Activated CD8-positive, alpha-beta memory T cell treated with anti-CD3 and anti-CD28 coated beads for 4 hours (primary cell): ENCODE measurements at places on chromosomes 5 and 9.

DNA sequence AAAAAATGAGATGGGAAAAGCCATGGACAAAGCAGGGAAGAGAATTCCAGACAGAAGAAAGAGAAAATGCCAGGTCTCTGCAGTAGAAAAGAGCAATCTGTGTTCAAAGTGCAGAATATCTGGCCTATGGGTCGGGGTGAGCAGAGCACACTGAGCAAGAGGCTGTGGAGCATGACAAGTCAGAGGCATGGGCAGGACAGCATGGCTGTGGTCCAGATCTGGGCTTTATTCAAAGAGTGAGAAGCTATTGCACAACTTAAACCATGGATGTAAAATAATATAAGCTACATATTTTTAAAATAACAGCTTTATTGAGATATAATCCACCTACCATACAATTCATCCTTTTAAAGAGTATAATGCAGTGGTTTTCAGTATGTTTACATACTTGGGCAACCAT lies 133.1 kb upstream of the SPDL1 start:
- DNase-seq, result no peak

DNA sequence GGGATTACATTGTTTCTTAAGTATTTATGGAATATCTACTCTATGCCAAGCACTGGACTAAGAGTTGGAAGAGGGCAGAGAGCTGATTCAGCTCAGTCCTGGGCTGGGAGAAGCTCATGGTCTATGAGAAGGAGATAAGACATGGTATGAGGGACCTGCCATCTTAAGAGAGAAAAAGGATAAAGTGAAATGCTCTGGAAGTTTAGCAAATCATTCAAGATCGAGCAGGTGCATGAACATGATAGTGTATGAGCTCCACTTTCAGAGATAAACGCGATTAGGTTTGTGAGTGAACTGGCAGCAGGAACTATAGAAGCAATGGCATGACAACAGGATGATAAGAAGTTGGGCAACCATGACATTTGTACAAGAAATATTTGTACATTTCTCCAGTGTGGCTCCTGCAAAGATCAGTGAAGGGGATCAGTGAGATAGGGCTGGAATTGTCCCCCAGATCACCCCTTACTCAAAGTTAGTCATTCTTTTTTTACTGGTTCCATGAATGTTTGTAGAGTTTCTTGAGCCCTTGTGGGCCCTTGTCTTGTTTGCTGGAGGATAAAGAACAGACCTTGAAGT lies 26.6 kb upstream of the CCDC180 start:
- no peak for DNase-seq

DNA sequence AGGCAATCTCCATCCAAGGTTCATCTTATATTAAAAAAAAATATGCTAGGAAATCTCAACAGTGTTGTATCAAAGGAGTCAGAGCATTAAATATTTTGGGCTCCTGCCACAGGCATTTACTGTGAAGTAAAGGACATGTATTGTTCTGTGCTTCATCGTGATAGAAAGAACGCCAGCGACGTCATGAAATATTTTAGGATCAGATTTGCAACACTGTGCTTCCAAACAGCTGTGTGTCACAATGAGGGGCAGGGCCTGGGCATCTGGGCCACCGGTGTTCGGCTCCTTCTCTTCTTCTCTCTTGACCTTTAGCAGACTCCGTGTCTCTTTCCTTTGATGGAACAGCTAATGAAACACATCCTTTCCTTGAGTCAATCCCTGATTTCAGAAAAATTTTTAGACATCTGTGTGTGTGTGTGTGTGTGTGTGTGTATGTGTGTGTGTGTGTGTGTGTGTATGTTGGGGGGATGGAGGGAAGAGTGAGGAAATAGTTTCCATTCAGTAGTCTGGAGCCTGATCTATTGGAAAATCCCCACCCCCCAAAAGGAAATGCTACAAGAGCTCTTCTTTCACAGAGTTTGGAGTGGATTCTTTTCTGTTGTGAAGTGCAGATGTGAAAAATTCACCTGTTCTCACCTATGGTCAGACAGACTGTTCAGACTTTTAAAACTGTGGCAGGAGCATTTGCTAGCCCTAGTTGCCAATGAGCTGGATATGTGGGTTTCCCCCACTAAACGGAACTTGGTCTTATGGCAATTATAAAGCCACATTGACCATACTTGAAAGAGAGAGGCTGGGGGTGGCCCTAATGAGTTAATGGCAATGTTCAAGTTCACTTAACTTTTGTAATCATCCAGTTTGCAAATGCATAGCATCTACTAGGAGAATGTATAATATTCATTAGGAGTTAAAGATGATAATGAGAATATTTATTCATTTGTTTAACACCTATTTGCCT lies 18.1 kb upstream of the TNC start:
- no peak for DNase-seq

GRCh38 chr5:149851211-149851610 lies 93.4 kb downstream of the PDE6A start:
- DNase-seq, result no peak

GRCh38 chr9:113449376-113449775 lies 14.2 kb upstream of the RGS3 start:
- DNase-seq, result no peak

GRCh38 chr5:107295914-107296313 lies 374.8 kb downstream of the EFNA5 start:
- DNase-seq, result no peak

GRCh38 chr9:106897236-106897635 lies 34.3 kb downstream of the ZNF462 start:
- no peak for DNase-seq

DNA sequence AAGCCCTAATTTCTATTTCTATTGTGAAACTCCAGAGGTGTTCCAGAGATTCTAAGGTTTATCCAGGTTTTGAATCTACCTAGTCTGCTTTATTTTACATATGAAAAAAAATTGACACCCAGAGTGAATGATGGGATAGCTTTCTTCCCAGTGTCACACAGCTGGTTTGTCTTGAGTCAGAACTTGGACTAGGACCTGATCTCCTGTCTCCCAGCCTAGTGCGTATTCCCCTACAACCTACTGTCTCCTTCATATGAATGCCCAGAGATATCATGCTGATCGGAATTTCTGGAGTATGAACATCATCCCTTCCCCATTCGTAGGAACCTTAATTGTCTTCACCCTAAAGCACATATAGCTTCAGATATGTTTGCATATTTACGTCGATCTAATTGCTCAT lies 524.2 kb downstream of the SPATA31D1 start:
- DNase-seq, result no peak

- peak; percentile 32 for DNase-seq
Observed at GRCh38 chr9:63817622-63818518, 1467.1 kb downstream of the FOXD4L5 start.
